Epithelial cell of esophagus (primary cell): ENCODE measurements at places on chromosomes 3 and 15.

DNA sequence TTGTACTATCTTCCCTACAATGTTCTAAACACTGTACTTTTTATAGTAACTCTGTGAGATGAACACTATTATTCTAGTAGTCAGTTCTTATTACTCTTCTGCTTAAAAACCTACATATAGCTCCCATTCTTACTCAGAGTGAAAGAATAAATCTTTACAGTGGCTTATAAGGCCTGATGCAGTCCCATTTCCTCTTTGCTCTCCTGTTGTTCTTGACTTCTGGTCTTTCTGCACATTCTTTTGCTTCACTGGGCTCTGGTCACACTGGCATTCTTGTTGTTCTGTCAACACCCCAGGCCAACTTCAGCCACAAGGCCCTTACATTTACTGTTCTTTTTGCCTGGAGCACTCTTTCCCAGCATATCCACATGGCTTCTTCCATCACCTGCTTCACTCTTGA is 58.2 kb upstream of the TP63 start:
- no peak for DNase-seq

- no peak for DNase-seq
Measured at GRCh38 chr3:194134231-194134756, 1.7 kb upstream of the HES1 start.

DNA sequence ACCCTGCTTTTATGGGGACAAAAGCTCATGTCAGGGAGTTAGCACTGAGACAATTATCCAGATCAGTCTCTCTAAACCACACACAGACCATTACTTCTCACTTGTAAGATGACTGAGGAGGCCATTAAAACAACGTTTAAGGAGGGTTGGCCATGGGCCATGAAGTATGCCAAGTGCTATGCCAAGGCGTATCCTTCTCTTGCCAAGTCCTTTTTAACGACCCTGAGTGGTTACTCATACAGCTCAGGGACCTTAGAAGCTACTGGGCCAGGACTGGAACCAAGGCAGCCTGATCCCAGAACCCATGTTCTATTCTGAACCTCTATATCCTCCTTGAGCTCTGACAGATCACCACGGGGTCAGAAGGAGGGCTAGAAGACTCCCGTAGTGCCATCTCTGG is 50.0 kb downstream of the NMNAT3 start:
- no peak for DNase-seq

DNA sequence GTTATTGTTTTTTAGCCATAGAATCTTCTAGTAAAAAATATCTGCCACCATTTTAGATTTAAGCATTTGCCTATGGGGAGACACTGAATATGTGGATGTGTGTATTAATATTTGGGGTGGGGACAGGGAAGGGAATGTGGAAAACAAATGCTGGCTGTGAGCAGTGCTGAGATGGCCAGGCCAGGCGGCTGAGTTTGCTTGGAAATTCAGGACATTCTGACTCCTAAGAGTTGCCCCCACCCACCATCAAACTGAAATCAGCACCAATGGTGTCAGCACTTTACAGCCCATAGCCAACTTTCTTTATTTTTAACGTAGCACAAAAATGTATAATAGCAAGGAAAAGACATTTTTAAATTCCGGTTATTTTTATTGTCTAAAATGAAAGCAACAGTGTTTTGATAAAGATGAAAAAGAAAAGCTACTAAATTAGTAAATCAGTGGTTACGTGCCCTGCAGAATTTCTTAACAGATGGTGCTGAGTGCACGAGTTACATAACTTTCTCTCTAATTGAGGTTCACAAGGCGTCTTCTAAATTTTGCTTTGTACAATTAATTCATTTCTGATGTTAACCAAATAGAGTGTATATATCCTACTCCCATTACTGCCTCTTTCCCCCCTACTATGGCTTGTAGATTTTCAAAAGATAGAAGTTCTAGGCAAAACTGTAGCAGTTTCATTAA is 34.0 kb downstream of the B3GALNT1 start:
- no peak for DNase-seq

DNA sequence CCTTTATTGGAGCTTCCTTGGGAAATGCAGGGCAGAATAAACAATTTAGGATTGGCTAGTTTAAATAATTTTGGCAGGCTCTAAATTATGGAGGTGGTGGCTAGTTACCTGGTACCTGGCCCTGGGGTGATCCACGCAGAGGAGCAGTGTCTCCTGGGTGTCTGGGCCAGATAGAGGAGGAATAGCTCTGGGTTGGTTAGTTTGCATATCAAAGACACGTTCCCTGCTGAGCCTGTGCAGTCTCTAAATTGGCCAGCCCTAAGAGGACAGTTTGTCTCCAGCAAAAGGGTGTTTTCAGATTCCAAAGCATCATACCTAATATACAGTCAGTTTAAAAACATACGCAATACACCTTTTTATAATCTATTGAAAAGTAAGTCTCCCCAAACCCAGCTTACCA is 333.3 kb upstream of the TPM1 start:
- no peak for DNase-seq
